NCI-H1417 (cell line): ENCODE measurements at places on chromosomes 3 and 15.
A peak's percentile ranks its signal among the peaks of the same experiment; 100 is the strongest.

DNA sequence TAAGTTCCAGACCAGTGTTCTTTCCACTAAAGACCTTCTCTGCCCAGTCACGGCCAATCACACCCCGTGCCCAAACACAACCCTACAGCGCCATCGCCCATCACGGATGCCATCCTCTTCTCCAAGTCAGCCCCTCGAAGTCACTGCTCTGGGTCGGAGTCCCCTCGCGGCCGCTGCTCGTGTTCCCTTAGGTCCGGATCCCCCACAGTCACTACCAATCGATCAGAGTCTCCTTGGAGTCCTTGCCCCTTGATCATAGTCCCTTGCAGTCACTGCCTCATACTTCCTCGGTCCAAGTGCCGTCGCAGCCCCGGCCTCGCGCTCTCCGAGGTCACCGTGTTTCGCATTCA, 461 bp downstream of the PCYT1A start:
- DNase-seq = no peak

- no peak for DNase-seq
Measured at GRCh38 chr3:71998995-71999673, 214.2 kb upstream of the PROK2 start.

DNA sequence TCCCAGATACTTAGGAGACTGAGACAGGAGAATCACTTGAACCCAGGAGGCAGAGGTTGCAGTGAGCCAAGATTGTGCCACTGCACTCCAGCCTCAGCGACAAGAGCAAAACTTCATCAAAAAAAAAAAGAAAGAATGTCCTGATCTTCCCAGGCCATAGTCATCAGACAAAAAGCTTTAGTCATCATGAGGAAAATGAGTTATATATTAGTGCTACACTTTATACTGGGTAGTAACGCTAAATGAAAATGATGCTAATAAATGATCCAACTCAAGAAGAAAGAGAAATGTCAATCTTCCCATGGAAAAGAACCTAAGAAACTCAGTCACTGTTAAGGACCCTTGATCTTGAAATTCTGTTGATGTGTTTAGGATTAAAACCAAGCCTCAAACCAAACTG, 26.3 kb upstream of the TRIM59 start:
- DNase-seq = no peak

GRCh38 chr3:9239680-9240079, 9.8 kb downstream of the SRGAP3 start:
- no peak for DNase-seq

DNA sequence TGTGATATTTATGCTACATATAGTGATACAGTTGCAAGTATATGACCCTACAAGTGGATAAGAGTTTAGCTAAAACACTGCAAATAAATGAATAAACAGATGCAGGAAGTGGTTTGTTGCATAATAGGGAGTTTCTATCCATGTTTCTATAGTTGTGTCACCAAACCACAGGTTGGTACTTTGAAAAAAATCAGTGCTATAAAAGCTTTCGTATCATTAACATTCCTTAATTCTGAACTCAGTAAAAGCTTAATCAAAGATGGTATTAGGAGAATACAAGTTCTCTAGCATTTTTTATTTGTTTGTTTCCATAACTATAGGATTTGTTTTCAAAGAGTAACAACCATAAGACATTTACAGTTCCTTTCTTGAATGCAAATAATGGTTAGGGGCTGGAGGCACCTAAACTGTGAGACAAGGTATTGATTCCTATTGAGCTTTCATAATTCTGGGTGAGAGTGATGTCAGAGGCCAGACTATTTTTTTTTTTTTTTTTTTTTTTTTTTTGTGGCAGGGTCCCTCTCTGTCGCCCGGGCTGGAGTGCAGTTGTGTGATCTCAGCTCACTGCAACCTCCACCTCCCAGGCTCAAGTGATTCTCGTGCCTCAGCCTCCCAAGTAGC, 29.6 kb downstream of the CPOX start:
- no peak for DNase-seq

DNA sequence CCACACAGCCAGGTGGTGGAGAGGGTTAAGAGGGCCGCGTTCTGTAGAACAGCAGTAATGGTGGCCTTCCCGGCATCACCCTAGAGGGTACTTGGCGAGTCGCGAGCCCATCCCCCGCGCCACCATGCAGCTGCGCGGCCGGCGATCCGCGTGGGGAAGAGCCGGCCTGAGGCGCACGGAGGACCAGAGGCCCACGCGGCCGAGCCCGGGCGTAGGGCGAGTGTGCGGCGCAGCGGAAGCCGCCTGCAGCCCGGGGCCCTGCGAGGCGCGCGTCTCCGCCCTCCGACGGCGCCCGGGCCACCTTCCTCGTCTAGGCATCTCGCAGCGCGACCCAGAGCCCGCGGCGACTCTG, 423 bp downstream of the TKT start:
- DNase-seq = peak; percentile 71

GRCh38 chr3:161310649-161311423, 60.5 kb downstream of the SPTSSB start:
- no peak for DNase-seq

GRCh38 chr15:33211176-33211808, 16.8 kb upstream of the FMN1 start:
- DNase-seq = peak; percentile 80

- no peak for DNase-seq
Measured at GRCh38 chr3:46090161-46090591, 62.9 kb upstream of the XCR1 start.

GRCh38 chr3:197309528-197310361, 11.3 kb upstream of the DLG1 start:
- no peak for DNase-seq

DNA sequence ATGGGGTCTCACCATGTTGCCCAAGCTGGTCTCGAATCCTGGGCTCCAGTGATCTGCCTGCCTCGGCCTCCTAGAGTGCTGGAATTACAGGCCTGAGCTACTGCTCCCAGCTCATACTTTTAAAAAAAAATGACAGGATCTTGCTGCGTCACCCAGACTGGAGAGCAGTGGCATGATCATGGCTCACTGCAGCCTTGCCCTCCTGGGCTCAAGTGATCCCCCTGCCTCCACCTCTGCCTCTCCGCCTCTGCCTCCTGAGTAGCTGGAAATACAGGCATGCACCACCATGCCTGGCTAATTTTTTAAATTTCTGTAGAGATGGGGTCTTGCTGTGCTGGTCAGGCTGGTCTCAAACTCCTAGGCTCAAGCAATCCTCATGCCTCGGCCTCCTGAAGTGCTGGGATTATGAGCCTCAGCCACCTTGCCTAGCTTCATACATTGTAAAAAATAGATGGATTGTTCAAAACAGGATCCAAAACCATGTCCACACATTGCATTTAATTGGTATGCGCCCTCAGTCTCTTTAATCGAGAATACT, 8.9 kb downstream of the PHLDB2 start:
- DNase-seq = no peak

DNA sequence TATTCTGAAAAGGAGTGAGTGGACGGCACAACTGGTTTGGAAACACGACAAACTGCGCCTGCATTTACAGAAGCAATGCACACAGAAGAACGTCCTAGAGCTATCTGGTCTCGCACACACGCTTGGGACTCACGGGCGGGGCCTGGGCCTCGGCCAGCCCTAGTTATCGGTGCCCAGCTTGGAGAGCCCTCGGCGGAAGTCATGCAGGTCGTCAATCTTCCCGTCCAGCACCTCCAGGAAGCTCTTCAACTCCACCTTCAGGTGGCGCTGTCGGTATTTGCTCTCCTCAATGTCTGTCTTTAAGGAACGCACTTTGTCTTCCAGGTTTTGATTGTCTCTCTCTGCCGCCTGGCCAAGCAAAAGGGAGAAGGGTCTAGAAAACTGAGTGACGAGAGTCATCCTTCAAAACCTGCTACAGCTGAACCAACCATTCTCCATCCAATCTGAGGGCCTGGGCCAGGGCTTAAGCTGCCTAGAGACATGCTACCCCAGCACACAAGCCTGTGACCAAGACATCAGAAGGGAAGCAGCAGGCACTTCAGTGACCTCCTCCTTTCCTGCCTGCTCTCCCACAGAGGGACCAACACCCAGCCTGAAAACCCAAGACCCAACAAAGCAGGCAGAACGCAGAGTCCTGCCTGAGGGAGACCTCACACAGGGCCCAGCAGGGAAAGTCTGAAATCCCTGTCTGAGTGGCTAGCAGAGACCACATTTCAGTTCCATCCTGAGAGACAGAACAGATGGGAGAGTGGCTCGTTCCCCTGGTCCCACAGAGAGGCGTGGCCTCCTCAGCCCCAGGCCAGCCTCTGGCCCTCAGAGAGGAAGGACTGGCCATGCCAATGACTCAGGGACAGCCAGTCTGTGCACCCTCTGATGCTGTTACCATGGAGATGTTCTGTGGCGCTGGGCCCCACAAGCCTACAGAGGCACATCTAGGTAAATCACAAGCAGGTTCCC, 40.4 kb downstream of the WHAMM start:
- peak; percentile 38 for DNase-seq

DNA sequence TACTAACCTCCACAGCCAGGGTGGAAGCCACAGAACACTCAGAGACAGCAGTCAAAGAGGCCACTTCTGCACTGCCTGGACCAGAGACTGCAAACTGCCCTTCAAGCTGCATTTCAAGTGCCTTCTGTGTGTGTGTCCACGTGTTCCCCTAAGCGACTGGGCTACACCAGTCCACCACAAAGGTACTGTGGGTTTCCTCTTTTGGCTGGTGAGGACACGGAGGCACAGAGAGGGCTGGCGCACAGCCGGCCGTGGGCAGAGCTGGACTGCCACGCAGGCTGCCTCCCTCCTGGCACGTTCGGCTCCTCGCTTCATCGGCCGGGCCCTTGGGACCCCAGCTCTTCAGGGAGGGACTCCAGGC, 60.9 kb downstream of the MGLL start:
- DNase-seq = peak; percentile 65

GRCh38 chr3:17717411-17717810, 25.0 kb downstream of the TBC1D5 start:
- DNase-seq = no peak

DNA sequence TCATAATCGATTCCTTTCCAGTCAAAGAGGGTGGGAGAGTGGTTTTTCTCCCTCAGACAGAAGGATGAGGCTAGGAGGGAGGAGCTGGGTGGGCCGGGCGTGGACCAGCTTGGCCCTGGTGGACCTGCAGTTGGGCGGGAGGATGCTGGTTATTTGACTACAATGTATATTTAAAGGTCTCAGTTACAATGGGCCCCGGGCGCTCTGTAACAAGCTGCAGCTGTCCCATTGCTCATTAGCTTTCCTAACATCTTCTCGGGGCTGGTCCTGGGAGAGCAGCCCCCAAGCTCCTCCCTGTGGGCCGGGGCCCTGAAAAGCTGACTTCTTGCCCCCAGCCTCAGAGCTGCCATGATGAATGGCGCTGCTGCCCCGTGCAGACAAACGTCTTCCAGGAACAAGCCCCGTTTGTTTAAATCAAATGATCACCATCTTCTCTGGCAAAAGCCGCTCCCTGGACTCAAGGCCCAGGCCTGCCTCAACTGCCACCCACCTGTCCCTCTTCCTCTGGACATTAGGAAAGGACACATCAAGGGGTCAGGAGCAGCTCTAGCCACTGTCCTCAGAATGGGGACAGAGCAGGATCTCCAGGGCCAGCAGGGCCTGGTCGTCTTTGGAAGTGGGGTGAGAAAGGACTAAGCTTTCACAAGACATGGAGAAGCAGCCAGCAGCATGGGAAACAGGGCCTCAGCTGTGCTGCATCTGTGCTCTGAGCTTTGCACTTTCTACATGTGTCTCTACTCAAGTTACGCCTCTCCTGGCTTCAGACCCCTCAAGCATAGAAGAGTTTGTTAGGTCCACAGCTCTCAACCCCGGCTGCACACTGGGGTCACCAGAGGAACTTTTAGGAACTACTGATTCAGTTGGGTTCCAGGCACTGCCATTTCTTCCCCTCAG, 38.6 kb downstream of the MAGEF1 start:
- no peak for DNase-seq

GRCh38 chr3:195820901-195821300, 9.2 kb upstream of the MUC4 start:
- no peak for DNase-seq

GRCh38 chr3:47057212-47057671, 77.8 kb downstream of the NBEAL2 start:
- DNase-seq = no peak

- DNase-seq = no peak
Measured at GRCh38 chr3:60178931-60179653, 1072.2 kb downstream of the FHIT start.

GRCh38 chr3:67524046-67524445, 130.4 kb downstream of the SUCLG2 start:
- DNase-seq = no peak

- DNase-seq = peak; percentile 52
Measured at GRCh38 chr3:139540651-139541531, 1.3 kb upstream of the RBP1 start.

DNA sequence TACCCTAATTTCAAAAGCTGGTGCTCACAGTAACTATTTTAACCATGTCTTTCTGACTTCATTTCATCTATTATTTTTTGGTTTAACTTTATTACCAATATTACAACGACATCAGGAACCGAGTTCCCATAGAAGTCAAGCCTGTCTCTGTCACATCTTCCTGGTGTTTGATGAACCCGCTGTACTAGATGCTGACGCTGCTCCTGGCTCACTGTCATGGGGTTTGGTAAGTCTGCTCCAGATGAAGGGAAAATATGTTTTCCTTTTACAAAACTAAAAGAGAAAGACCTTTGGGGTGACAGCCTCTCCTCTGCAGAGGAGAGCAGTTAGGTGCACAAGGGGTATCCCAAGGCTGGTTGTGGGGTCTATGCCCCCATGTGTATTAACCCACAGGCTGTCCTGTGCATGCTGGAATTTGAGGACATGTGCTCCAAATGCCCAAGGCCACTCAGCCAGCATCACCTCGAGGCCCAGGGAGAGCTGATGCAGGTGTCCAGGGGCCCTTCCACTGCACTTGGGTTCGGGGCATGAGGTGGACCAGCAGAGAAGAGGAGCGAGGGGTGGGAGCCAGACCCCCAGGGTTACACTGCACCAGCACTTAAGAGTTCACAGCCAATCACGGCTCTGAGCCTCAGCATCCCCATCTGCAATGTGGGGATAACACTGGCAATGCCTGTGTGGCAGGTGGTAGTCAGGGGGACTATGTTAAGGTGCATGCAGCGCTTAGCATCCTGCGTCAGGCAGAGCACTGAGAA, 62.2 kb downstream of the ATP10A start:
- DNase-seq = no peak

DNA sequence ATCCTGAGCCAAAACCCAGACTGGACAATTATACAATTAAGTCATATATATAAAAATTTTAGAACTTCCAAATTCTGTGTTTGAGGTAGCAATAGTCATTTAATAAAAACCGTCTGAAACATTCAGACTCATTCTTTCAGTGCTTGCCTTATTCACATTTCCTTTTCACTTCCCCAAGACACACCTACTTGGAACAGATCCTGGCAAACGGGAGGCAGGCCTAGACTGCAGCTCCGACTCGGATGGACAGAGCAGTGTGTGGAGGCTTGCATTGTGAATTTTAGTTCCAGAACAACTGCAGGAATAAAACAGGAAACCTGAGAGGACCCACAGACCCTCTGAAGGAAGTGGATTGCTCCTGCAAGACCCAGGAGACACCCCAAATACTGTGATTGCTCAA, 341.4 kb downstream of the CNTN3 start:
- no peak for DNase-seq

GRCh38 chr15:71810256-71811035, at the start of gene NR2E3:
TSS of gene NR2E3 (plus strand) at chr15:71810554. CDS start at chr15:71810744, 190 bp downstream.
- DNase-seq = peak; percentile 46
